Left ventricle myocardium superior (tissue), 1 donor: ENCODE measurements at places on chromosomes 7 and 10.
A peak's percentile ranks its signal among the peaks of the same experiment; 100 is the strongest.

DNA sequence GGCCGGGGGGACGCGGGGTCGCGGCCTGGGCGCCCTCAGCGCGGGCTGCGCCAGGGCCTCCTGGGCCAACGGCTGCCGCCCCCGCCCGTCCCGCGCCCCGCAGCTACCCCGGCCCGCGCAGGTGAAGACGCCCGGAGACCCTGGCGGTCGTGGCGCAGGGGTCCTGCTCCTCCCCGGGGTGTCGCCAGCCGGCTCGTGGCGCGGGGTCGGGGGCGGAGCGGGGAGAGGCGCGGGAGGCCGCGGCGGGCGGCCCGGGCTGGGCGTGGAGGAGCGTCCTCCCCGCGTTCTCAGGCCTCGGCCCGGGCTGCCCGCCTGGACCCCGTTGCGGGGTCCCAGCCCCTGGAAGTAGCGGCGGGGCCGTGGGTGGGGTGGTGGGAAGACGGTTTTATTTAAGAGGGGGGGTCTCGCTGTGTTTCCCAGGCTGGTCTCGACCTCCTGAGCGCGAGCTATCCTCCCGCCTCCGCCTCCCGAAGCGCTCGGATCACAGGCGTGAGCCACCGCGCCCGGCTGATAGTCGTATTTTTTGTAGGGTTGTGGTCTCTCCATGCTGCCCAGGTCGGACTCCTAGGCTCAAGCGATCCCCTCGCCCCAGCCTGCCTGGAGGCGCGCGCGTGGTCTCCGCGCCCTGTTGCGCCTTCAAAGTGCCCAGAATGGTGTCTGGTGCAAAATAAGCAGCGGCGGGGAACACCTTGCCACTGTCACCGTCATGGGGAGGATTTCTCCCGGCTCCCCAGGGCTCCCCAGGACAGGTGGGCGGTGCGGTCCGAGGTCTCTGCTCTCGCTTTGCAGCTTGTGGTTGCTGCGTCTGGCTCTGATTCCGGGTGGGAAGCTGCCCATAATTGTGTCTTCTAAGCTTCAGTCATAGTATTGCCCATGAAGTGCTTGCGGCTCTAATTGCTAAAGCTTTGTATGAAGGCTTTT is 15.3 kb upstream of the SUN1 start:
- no peak for DNase-seq

GRCh38 chr10:96041146-96041545 is 2.2 kb upstream of the CCNJ start:
- DNase-seq, result no peak

GRCh38 chr7:7384228-7384627 is 151.4 kb downstream of the COL28A1 start:
- DNase-seq, result no peak

GRCh38 chr7:85162721-85163120 is 24.1 kb downstream of the SEMA3D start:
- no peak for DNase-seq

DNA sequence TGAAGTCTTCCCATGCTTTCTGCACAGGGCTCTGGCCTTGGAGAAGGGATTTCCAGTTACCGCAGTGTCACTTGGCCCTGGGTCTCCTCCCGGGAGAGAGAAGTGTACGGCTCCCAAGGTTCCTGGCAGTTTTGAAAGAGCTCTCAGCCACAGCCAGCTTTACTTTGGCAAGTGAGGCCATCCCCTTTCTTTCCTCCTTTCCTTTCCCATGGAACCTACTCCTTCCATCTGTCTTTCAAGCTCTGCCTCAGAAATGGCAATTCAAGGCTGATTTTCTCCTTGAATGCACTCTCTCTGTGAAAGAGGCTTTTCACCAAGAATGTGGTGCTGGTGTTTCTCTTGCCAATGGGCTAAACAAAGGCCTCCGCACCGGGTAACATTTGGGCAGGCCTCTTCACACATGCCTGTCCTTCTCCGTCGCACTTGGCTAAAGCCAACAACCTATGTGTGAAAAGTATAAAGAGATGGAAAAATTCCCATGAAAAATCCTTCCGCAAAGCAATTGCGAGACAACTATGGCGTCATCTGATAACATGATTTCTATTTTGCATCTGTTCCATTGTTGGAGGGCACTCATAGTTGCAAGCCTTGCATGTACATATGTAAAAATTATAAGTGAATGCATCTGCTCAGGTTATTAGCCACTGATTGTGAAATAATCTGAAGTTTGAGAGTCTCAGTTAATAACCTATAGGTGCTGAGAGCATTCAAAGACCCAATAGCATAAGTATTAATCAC is 125.4 kb downstream of the PFKFB3 start:
- DNase-seq, result no peak

- DNase-seq, result peak; percentile 40
These were observed 12.3 kb downstream of the CAV2 start for GRCh38 chr7:116511552-116512519.

GRCh38 chr10:6977398-6978186 is 397.5 kb upstream of the PRKCQ start:
- DNase-seq, result no peak

GRCh38 chr10:59470570-59470969 is 108.2 kb upstream of the FAM13C start:
- DNase-seq, result no peak

DNA sequence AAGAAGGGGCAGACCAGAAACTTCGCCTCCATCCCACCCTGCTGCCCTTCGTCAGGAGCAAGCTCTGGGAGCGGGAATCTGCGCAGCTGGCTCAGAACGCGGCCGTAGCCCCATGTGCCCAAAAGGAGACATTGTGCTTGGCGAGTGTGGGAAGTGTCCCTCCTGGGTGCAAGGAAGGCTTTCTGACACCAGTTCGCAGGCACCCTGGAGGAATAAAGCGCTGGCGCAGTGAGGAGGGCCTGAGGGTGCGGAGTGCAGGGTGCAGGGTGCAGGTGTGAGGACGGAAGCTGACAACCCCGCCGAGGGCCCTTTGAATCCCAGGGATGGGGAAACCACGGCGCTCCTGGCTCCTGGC is 811 bp downstream of the SLIT1 start:
- no peak for DNase-seq

GRCh38 chr7:157693521-157694375 is 356.9 kb downstream of the DNAJB6 start:
- peak; percentile 20 for DNase-seq

- DNase-seq, result peak; percentile 36
These were observed 3.0 kb upstream of the EBF3 start for GRCh38 chr10:129966889-129967578.

DNA sequence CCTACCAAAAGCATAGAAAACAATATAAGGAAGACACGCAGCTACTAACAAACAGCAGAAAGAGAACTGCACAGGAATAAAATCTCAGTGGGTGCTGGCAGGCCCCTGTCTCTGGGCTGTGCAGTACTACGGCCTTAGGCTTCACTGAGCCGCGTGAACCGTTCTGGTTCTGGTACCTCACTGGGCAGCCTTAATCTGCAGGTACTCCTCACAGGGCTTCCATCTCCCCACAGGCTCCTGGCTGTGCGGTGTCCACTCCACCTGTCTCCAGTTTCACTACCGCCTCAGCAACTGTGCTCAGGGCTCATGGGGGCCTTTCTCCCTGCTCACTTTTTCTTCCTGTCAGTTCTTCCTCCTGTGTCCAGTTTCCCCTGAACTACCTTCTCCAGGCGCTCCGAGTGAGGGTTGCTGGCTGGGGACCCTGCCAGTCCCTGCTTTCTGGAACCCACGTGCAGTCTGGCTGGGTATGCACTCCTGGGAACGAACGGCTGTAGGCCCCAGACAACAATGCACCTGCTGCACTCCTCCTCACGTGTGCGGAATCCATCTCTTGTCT is 75.7 kb downstream of the VIPR2 start:
- DNase-seq, result peak; percentile 32
